ENCODE measurements at places on chromosomes 1 and 21.

- no peak for DNase-seq
Observed at GRCh38 chr1:67832737-67833601, at the start of gene GNG12. Gene GNG12, minus strand, starts transcription at chr1:67833467. Its CDS starts 125,781 bp downstream, at chr1:67707686.

- no peak for DNase-seq
Observed at GRCh38 chr21:19392390-19392789, 988.8 kb upstream of the TMPRSS15 start.

DNA sequence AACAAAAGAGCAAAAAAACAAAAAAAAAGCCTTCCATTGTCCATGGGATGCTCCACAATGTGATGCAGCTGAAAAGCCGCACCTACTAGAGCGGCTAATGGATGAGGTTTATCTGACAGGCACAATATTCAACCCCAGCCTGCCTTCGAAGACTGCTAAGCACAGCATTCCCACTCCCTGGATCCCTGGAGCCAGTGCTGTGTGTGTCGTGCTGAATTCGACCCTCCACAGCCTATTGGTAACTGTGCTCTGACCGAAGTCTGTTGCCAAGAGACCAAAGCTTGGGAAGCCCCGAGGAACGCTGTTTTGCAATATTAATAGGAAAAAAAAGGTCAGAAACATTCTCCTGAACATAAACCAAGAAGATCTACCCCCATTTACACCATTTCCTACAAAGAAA, 57.2 kb upstream of the PUM1 start:
- DNase-seq = no peak

GRCh38 chr1:97980530-97980929, 59.7 kb upstream of the DPYD start:
- DNase-seq = no peak

DNA sequence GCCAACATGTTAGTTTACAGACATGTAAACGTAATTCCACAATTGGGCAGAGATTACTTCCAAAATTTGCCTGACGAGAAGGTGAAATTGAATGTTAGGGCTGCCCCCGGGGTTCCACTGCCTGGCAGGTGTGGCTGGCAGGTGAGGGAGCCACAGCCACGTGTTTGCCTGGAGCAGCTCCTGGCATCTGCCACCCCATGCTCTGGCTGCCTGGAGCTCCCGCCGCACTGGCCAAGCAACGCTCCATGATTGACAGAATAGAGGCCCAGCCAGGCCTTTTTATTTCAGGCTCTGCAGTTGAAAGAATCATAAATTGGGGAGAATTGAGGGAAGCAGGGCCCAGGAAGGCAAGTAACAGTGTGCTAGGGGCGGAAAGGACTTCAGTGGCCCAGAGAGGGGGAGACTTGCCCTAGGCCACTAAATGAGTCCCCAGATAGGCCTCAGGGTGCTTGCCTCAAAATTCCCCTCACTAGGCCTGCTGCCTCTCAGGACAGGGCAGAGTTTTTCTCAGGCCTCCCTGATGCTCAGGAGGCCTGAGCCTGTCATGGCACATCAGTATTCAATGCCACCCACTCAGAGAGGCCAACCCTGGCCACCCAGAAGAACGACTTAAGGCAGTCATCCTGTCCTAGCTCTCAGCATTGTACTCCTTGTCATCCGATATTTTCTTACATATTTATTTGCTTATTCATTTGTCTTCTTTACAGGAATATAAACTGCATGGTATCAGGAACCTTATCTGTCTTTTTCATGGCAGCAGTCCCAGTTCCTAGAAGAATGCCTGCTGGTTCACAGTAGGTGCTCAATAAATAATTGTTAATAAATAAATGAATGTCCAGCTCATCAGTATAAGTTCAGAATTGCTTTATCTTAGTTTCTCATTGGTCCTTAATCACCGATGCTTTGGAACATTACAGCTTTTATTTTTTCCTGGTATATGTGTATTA, 16.6 kb upstream of the S1PR1 start:
- no peak for DNase-seq

All from NCI-H446 treated with DMSO at 0.1 percent for 48 hours (cell line).